SK-N-MC (cell line): ENCODE measurements at places on chromosomes 7 and 10.

- no peak for DNase-seq
Observed at GRCh38 chr10:126475074-126475691, 86.9 kb upstream of the ADAM12 start.

GRCh38 chr7:10940704-10941355 is 32.8 kb upstream of the PHF14 start:
- DNase-seq, result peak; percentile 34

GRCh38 chr7:18177815-18178660 is 150.4 kb upstream of the PRPS1L1 start:
- DNase-seq, result no peak

- no peak for DNase-seq
Observed at GRCh38 chr7:139807009-139807408, 22.1 kb upstream of the TBXAS1 start.

DNA sequence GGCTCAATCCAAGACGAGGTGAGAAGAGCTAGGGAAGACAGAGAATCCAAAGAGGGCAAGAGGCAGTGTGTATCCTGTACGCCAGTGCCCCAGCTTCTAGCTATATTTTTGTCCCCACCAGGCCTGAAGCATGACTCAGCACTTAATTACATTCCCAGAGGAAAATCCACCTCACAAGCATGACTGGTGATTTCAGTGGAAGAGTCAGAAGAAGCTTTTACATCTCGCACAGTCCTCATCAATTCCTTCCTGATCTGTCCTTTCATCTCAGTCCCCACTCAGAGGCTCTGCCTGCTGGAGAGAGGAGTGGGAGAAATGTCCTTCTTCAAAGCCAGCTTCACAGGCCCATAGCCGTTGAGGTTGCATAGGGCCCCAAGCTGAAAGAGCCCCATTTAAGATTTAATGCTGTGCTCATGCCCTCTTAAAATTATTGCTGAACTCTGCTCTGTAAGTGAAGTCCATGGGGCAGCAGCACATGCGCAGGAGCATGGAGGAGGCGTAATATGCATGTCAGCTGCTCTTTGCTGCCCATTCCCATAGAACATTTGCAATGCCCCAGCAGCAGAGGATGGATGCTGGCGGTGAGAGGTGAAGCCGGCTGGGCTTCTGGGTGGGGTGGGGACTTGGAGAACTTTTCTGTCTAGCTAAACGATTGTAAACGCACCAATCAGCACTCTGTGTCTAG is 39.0 kb upstream of the AOAH start:
- DNase-seq, result no peak
